Fibroblast of villous mesenchyme (primary cell): ENCODE measurements at places on chromosomes 13 and 19. TPM values are rescaled to one million over a fixed set of nuclear protein-coding genes. Genes with fewer than 3 reads are reported as not detected.

The FUT6 gene
- not detected in 2 replicates for total RNA-seq

The PCDH9 gene
- 5.8 and 9.9 TPM in 2 replicates for total RNA-seq

The S1PR5 gene
- 1.3 and 2.9 TPM in 2 replicates for total RNA-seq

The IGFLR1 gene
- 0.43 and 0.64 TPM in 2 replicates for total RNA-seq

The OVOL3 gene
- total RNA-seq: not detected in 2 replicates

The ANKRD24 gene
- total RNA-seq: under 0.01 and 0.43 TPM in 2 replicates

The CCDC97 gene
- 9.7 and 11.2 TPM in 2 replicates for total RNA-seq

The ZNF442 gene
- 0.64 and 1.3 TPM in 2 replicates for total RNA-seq

The KIR2DL4 gene
- not detected in 2 replicates for total RNA-seq

The ING1 gene
- 8.1 and 8.2 TPM in 2 replicates for total RNA-seq

The FBXO27 gene
- 2.9 and 4.7 TPM in 2 replicates for total RNA-seq

The NCAN gene
- total RNA-seq: under 0.01 TPM in 1 of 2 replicates, not detected in the other

The FCHO1 gene
- total RNA-seq: 0.43 and 0.64 TPM in 2 replicates

The TINCR gene
- total RNA-seq: not detected in 2 replicates

The ZNF723 gene
- not detected in 2 replicates for total RNA-seq

The ZNF813 gene
- 1.9 and 3.0 TPM in 2 replicates for total RNA-seq

The FPR3 gene
- total RNA-seq: not detected in 2 replicates
